Thyroid gland (tissue), 4 donors: ENCODE measurements at places on chromosomes 12 and 14.

- no peaks in the 10 kb centered on the region for H3K4me1 ChIP-seq
- peaks cover 4% of the 10 kb centered on the region for H3K36me3 ChIP-seq
- no peak overlapping the region for H3K27ac ChIP-seq
- no peak for DNase-seq
Observed at GRCh38 chr12:68771223-68771925, 25.4 kb downstream of the SLC35E3 start.

- H3K4me3 ChIP-seq: no peak overlapping the region
- H3K4me1 ChIP-seq: peaks cover 22% of the 10 kb centered on the region
- peak; percentile 81 for DNase-seq
- no peak overlapping the region for H3K27ac ChIP-seq
- H3K36me3 ChIP-seq: no peaks in the 10 kb centered on the region
Observed at GRCh38 chr12:122963941-122964265, 2.4 kb downstream of the ABCB9 start.

DNA sequence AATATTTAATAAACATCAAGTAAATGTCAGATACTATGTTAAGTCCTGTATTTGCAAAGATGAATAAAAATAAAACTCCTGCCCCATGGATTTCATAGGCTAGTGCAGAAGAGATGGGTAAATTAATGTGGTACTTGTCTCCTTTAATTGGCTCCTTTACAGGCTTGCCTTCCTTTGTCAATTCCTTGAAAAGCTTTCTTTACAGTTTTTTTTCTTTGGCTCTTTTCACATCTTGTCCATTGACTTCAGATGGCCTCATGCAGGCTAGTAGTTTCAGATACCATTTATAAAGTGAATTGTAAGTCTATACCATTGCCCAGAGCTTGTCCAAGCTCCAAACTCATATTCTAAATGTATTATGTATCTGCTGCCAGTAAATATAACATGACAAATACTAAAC is 128.7 kb upstream of the GARIN2 start:
- H3K4me1 ChIP-seq: no peaks in the 10 kb centered on the region
- H3K4me3 ChIP-seq: no peak overlapping the region
- H3K27ac ChIP-seq: no peak overlapping the region
- DNase-seq: no peak
- H3K36me3 ChIP-seq: no peaks in the 10 kb centered on the region
- H3K27me3 ChIP-seq: no peaks in the 10 kb centered on the region

DNA sequence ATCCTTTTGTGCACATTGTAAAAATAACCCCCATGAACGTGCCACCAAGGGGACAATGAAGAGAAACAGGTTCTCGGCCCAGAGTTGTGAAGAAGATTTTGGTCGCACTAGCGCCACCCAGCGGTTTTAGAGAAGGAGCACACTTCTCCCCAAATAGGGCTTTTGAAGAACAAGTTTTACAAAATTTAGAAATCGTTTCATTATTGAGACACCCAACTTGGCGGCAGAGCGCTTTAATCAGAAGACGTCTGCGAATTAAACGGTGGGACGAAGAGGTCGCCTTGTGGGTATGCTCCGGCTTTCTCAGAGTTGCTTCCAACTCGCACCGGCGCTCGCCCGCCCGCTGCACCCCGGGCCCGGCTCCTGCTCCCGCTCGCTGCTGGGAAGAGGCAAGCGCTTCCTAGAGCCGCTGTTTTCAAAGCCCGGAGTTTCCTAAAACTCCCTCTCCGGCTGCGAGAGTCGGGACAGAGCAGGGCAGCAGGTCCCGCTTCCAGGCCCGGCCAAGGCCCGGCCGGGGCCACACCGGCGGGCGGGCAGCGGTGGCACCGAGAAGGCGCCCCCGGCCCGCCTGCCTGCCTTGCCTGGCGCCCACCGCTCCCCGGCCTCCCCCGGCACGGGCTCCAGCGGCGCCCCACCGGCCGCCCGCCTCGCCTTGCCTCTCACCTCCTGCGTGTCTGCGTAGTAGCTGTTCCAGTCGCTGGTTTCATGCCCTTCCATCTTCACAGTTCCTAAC is 645 bp downstream of the FOXA1 start:
- peak; percentile 52 for DNase-seq
- H3K4me1 ChIP-seq: peaks cover 42% of the 10 kb centered on the region
- no peak overlapping the region for H3K27ac ChIP-seq

- no peak overlapping the region for H3K4me3 ChIP-seq
- no peaks in the 10 kb centered on the region for H3K36me3 ChIP-seq
- DNase-seq: no peak
Observed at GRCh38 chr12:24875014-24875413, 73.9 kb downstream of the BCAT1 start.

GRCh38 chr12:104602406-104602805 is 145.7 kb downstream of the CHST11 start:
- no peak overlapping the region for H3K27ac ChIP-seq
- H3K4me3 ChIP-seq: no peak overlapping the region
- no peaks in the 10 kb centered on the region for H3K4me1 ChIP-seq
- no peaks in the 10 kb centered on the region for H3K27me3 ChIP-seq

DNA sequence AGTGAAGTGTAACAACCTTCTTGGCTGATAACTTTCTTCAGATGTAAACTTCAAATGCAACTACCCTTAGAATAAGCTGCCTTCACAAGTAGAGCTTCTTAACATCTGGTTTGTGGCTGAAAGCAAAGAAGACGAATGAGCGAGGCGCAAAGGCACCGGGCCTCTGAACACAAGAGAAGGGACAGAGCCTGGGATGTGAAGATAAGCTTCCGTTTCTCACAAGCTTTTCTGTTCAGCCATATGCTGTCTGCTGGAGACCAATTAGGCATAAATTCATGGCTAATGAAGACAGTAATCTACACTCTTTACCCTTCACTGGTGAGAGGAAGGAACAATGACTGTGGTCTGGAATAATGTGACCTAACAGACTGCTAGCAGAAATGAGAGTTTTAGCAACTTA is 195.2 kb downstream of the ATXN7L3B start:
- DNase-seq: no peak
- H3K4me1 ChIP-seq: no peaks in the 10 kb centered on the region
- no peaks in the 10 kb centered on the region for H3K27me3 ChIP-seq
- H3K36me3 ChIP-seq: no peaks in the 10 kb centered on the region

GRCh38 chr14:74562515-74563232 is 49.4 kb downstream of the LTBP2 start:
- peak overlapping the region; percentile 54 for H3K27ac ChIP-seq
- H3K4me1 ChIP-seq: peaks cover 62% of the 10 kb centered on the region
- H3K36me3 ChIP-seq: no peaks in the 10 kb centered on the region
- H3K27me3 ChIP-seq: no peaks in the 10 kb centered on the region

DNA sequence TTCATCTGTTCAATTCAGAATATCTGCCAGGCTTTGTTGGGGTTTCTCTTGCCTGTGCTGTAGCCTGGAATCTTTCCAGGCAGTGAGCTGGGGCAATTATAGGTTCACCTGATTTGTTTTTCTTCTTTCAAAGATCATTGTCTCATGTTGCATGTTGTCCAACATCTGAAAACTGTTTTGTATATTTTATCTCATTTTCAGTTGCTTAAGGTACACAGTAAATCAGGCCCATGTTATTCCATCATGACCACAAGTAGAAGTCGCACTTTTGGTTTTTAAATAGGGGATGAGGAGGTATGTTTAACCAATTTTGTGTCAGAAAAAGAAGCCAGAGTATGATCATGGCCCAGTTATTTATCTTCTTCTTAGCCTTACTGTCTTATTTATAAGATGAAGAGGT is 24.9 kb upstream of the FUT8 start:
- DNase-seq: no peak
- no peak overlapping the region for H3K27ac ChIP-seq
- no peaks in the 10 kb centered on the region for H3K27me3 ChIP-seq
- no peaks in the 10 kb centered on the region for H3K36me3 ChIP-seq

GRCh38 chr12:6306151-6306550 is 4.3 kb upstream of the PLEKHG6 start:
- no peak overlapping the region for H3K4me3 ChIP-seq
- H3K4me1 ChIP-seq: peaks cover 12% of the 10 kb centered on the region
- peak; percentile 0 for DNase-seq
- no peaks in the 10 kb centered on the region for H3K27me3 ChIP-seq
- H3K27ac ChIP-seq: no peak overlapping the region

GRCh38 chr12:11228296-11228879 is 41.1 kb downstream of the PRB3 start:
- no peaks in the 10 kb centered on the region for H3K4me1 ChIP-seq
- no peak overlapping the region for H3K27ac ChIP-seq
- no peaks in the 10 kb centered on the region for H3K27me3 ChIP-seq
- DNase-seq: peak; percentile 17
- H3K4me3 ChIP-seq: no peak overlapping the region

- H3K4me1 ChIP-seq: no peaks in the 10 kb centered on the region
- DNase-seq: no peak
- H3K4me3 ChIP-seq: no peak overlapping the region
- H3K36me3 ChIP-seq: no peaks in the 10 kb centered on the region
Observed at GRCh38 chr12:105935981-105936380, 202.8 kb downstream of the NUAK1 start.

- H3K27ac ChIP-seq: no peak overlapping the region
- H3K4me3 ChIP-seq: no peak overlapping the region
- no peaks in the 10 kb centered on the region for H3K4me1 ChIP-seq
- no peaks in the 10 kb centered on the region for H3K27me3 ChIP-seq
Observed at GRCh38 chr12:22924391-22924790, 299.4 kb downstream of the ETNK1 start.

DNA sequence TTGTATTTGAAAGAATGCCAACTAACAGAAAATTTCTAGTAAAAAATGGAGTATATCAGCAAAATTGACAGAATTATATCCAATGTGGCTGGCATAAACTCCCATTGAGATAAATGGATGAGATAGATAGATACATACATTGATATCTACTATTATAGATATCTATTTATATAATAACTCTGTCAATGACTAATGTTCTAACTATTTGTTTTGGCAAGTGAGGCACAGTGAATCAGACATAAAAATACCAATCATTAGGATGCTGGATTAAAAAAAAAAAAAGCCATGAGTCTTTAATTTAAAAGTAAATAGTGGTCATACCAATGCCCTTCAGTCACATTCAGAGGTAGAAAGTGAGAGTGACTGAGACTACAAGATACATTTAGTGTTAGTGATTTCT is 33.7 kb upstream of the GLIPR1 start:
- no peak overlapping the region for H3K4me3 ChIP-seq
- no peak overlapping the region for H3K27ac ChIP-seq

DNA sequence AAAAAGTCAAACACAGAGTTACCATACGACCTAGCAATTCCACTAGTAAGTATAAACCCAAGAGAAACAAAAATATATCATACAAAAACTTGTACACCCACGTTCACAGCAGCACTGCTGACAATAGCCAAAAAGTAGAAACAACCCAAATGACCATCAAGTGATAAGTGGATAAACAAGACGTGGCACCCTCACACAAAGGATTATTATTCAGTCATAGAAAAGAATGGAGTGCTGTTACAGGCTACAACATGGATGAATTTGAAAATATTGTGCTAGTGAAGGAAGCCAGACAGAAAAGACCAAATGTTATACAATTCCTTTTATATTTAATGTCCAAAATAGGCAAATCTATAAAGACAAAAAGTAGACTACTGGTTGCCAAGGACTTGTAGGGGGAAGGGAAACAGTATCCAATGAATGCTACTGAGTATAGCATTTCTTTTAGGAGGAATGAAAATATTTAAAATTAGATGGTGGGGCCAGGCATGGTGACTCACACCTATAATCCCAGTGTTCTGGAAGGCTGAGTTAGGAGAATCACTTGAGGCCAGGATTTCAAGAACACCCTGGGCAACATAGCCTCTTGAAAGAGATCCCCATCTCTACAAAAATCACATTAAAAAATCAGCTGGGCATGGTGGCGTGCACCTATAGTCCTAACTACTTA is 41.9 kb downstream of the SPTLC2 start:
- no peaks in the 10 kb centered on the region for H3K4me1 ChIP-seq
- DNase-seq: no peak
- H3K27ac ChIP-seq: no peak overlapping the region
- no peak overlapping the region for H3K4me3 ChIP-seq

GRCh38 chr12:117071009-117071408 is 28.2 kb downstream of the TESC start:
- no peak for DNase-seq
- H3K27me3 ChIP-seq: no peaks in the 10 kb centered on the region
- peaks cover 6% of the 10 kb centered on the region for H3K4me1 ChIP-seq

- no peak overlapping the region for H3K27ac ChIP-seq
- H3K4me3 ChIP-seq: no peak overlapping the region
- H3K27me3 ChIP-seq: no peaks in the 10 kb centered on the region
- no peaks in the 10 kb centered on the region for H3K4me1 ChIP-seq
- H3K36me3 ChIP-seq: peaks cover 53% of the 10 kb centered on the region
Observed at GRCh38 chr12:93484315-93484981, 17.1 kb downstream of the MRPL42 start.

DNA sequence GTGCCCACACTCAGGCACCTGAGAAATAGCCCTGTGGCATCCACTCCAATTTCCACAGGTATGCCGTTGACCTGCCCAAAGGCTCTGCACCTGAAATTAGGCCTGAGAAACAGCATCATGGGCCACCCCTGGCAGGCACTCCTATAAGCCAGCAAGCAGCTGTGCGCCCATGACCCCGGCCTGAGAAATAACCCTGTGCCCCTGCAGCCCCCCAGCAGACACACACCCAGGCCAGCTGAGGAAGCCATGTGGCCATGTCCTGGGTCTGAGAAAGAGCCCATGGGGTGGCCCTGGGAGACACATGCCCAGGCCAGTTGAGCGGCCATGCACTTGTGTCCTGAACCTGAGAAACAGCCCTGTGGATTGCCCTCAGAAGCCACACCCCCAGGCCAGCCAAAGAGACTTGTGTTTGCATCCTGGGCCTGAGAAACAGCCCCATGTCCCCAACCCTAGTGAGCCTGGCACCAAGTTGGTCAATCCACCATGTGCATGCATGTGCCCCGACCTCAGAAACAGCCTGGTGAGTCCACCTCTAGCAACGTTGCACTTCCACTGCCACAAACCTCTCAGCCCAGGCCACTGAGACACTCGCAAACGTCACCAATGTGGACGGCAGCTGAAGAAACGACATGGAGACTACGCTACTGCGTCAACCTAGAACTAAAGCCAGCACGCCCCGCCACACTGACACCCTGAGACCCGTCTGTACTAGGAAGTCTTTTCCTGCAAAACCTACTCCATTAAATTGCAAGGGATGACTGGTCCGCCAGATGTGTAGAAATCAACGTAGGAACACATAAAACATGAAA is 411.9 kb downstream of the TMEM121 start:
- DNase-seq: no peak
- no peak overlapping the region for H3K4me3 ChIP-seq
- H3K27ac ChIP-seq: no peak overlapping the region
- H3K27me3 ChIP-seq: no peaks in the 10 kb centered on the region
- H3K4me1 ChIP-seq: no peaks in the 10 kb centered on the region
- no peaks in the 10 kb centered on the region for H3K36me3 ChIP-seq

- peak overlapping the region; percentile 81 for H3K27ac ChIP-seq
- H3K27me3 ChIP-seq: no peaks in the 10 kb centered on the region
- H3K4me1 ChIP-seq: peaks cover 24% of the 10 kb centered on the region
- no peaks in the 10 kb centered on the region for H3K36me3 ChIP-seq
Observed at GRCh38 chr14:96502621-96503305, 581 bp downstream of the PAPOLA start.

DNA sequence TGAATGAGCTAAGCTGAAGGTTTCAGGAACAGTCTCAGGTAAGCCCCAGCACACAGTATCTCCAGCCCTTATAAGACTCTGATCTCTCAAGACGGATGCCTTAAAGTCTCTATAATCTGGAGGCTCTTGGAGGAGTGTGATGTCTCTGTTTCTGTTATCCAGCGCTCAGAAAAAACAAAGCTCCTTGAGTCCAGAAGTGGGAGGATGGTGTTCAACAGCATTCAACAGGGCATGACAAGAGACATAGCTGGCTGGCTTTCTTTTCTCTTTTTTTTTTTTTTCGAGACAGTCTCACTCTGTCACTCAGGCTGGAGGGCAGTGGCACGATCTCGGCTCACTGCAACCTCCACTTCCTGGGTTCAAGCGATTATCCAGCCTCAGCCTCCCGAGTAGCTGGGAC is 31.6 kb upstream of the TESC start:
- H3K27ac ChIP-seq: peak overlapping the region; percentile 67
- DNase-seq: peak; percentile 50
- H3K27me3 ChIP-seq: no peaks in the 10 kb centered on the region
- H3K4me3 ChIP-seq: no peak overlapping the region
- H3K4me1 ChIP-seq: peaks cover 12% of the 10 kb centered on the region
- no peaks in the 10 kb centered on the region for H3K36me3 ChIP-seq
